Thymus (tissue), 14 donors: ENCODE measurements at places on chromosomes 7 and 10.

GRCh38 chr7:96273716-96274115 is 48.2 kb downstream of the SLC25A13 start:
- no peak for DNase-seq

GRCh38 chr10:35827783-35828182 is 185.7 kb upstream of the FZD8 start:
- no peak for DNase-seq

- no peak for DNase-seq
Measured at GRCh38 chr7:158955146-158955870, 99.0 kb downstream of the DYNC2I1 start.

DNA sequence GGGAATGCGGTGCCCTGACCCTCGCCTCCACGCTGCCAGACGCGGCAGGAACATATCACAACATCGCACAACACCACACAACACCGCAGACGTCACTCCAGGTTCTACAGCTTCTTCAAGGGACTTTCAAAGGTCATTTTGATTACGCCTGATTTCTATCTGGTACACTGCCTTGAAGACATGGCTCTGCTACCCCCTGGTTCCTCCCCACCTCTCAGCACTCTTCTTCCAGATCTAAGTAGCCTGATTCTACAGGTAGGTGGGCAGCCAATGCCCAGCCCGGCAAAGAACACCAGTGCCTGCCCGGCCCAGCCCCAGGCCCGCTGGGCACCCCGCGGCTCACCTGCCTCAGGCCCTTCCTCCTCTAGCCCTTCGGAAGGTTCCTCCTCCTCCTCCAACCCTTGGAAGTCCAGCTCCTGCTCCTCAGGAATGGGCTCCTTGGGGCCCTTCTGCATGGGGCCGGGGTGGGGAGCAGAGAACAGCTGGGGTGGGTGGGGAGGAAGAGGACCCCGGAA is 8.4 kb downstream of the GIGYF1 start:
- no peak for DNase-seq

DNA sequence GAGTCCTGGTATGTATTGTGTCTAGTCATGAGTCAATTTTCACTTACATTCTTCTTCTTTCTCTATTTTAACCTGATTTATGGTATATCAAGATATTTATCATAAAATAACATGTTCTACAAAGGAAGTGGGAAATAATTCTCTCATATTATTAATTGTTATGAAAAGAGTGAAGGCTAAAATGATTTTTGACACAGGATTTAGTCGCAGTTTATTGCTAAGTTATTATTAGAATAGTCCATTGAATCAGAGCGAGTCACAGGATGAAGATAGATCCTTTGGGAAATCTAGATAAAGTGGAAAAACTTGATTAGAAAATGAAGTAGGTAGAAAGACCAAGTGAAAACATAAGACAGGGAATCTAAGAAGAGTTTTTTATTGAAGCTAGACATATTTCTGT is 184.3 kb upstream of the DGKB start:
- DNase-seq, result no peak

DNA sequence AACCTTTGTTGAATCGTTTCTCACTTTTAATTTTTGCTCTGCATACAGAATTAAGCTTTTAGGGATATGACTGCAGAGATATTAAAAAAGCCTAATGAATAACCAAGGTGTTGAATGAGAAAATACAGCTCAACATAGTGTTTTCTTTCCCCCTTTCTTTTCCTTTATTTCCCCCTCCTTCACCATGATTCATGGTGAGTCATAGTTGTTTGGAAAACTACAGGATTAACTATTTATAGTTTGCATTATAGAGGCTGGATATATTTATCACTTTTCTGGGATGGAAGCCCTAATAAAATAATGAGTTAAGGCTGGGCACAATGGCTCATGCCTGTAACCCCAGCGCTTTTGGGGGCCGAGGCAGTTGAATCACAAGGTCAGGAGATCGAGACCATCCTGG is 115.0 kb downstream of the DNAJB9 start:
- no peak for DNase-seq

DNA sequence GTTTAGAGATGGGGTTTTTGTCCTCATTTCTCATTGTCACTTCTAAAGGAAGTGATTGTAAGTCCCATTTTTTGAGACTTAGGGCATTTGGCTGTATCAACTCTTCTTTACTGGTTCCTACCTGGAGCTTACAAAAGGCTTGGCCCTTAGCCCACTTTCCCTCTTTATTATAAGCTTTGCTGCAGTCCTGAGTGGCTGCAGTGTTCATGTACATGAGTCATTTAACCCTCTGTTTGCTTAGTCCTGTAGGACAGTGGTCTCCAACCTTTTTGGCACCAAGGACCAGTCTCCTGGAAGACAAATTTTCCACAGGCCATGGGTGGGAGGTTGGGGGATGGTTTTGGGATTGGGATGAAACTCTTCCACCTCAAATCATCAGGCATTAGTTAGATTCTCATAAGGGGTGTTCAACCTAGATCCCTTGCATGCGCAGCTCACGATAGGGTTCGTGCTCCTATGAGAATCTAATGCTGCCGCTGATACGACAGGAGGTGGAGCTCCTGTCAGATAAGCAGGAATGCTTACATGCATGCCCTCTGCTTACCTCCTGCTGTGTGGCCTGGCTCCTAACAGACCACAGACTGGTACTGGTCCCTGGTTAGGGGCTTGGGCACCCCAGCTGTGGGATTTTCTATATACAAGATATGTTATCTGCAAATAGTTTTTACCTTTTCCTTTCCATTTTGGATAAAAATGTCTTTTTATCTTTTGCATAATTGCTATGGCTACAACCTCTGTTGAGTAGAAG is 99.7 kb downstream of the CCSER2 start:
- no peak for DNase-seq

DNA sequence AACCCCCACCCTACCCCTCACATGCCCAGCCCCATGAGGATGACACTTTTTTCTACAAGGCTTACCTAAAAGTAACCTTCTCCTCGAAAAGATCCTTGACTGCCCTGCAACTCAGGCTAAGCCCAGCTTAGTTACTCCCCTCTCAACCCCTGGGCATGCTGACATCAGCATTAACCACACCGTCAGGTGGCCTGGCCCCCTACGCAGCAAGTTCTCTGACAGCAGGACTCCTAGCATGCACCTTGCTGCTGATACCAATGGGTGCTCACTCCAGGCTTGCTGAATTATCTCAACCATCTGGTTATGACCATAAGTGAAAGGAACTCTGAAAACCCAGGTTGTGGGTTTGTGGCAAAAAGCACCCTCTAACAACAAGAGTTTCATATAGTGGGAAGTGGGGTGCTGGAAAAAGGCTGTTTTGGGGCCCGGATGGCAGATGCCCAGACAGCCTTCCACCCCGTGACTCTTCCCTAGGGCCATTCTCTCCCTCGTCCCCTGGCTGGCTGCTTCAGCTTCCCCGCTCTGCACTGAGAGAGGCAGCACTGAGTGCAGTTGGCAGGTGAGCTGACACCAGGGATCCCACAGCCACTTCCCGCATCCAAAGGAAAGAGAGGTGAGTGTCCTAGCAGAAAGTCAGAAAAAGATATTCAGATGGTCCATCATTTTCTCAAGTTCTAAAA is 518.9 kb downstream of the KCNMA1 start:
- DNase-seq, result no peak

GRCh38 chr7:33869176-33869575 is 36.2 kb upstream of the BMPER start:
- no peak for DNase-seq

GRCh38 chr10:128091636-128092210 is 34.5 kb downstream of the MKI67 start:
- DNase-seq, result no peak

DNA sequence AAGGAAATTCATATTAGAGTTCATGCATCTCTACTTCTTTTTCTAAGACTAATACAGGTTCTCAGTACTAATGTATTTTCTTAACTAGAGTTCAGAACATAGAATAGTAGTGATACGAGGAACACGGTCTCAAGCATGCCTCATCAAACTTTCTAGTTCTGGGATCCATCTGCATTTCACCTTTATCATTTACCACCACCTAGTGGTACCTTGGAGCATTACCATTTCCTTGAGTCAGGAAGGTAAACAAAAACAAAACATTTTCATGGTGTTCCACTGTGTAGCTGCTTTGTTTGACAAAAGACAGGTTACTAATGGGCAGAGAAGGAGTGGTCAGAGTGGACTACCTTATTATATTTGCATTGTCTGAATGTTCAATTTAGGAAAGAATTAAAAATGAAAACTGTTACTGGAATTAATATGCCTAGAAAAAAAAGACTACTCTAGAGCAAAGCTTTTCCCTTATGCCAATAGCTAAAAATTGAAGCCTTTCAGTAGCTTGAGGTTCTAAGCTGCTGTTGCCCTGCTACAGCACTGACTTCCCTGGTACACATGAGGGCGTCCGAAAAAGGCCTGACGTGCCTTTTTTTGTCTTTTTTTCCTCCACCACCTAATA is 44.5 kb downstream of the STARD3NL start:
- peak; percentile 65 for DNase-seq

DNA sequence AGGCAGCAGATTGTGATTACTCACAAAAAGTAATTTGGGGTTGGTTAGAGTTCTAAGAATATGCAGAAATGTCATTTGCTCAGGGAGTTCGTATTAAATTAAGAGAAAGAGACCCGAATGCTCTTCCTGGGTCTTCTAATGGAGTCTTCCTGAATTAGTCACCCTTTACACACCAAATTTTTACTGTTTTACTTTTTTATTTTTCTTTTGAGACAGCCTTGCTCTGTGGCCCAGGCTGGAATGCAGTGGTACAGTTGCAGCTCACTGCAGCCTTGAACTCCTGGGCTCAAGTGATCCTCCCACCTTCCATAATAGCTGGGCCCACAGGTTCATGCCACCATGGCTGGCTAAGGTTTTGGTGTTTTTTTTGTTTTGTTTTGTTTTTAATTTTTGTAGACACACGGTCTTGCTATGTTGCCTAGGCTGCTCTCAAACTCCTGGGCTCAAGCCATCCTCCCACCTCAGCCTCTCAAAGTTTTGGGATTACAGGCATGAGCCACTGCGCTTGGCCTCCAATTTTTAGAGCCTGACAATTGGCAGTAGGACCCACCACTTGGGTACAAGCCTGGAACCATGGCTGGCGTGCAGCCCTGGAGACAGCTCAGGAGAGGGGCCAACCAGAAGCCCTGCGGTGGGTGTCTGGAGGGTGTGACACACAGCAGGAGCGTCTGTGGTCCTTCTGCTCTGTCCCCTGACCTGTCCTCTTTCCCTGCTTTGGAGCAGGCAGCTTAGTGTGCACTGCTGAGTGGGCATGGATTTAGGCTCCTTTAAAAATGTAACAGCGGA is 16.4 kb upstream of the BHLHA15 start:
- DNase-seq, result no peak

DNA sequence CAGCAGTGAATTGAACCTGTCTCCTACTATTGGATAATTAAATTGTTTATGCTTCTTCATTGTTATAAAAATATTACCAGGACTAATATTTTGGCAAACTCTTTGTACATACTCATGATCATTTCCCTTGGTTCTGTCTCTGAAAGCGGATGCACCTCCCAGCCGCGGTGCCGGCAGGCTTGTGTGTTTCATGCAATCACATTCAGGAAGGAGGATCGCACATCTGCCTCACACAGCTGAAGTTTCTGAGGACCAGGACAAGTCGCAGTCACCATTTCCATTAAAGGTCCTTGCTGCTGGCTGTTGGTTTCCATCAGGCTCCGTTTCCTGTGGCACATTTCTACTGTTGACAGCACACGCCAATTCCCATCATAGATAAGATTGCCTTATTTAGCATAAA is 117.8 kb upstream of the SHH start:
- DNase-seq, result no peak

DNA sequence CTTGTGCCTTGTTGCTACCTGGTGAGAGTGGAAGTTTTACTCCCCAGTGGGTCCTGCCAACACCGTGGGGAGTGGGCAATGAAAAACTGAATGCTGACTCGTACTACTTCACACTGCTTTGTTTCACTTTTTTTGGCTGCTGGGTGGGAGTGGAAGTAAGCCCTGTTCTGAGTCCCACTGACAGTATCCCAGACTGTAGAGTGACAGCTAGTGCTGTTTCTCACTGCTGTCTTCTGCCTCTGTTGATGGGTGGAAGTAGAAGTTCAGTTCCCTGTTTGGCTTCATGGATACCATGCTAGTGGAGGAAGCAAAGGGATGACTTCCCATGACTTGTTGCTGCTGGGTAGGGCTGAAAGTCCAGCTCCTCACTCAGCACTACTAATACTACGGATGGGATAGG is 98.4 kb downstream of the STK31 start:
- DNase-seq, result no peak

DNA sequence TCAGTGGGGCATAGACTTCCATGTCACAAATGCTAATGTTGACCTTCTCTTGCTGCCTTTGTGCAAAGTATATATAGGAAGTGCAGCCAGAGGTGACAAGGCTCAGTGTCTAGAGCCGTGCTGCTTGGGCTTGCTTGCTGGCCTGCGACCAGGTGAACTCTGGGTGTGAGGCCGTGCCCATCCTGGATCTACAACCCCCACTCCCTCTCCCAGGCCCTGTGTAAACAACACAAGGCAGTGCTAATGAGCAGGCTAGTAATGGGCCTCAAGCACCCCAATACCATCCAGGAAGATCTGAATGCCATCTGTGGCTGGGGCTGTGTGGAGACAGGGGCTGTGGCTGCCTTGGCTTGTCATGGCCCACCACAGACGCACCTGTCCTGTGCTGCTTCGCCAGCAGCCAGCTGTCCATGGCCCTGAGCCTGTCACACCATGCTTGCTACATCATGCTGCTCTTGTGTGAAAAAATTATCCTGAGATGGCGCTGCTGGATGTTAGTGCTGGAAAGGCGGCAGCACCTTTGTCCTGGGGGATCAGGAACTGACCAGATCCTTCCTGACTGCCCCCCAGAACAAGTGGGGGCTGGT is 107.6 kb upstream of the ZNF92 start:
- DNase-seq, result no peak

- no peak for DNase-seq
Measured at GRCh38 chr10:45224219-45224841, 91.1 kb downstream of the OR13A1 start.

DNA sequence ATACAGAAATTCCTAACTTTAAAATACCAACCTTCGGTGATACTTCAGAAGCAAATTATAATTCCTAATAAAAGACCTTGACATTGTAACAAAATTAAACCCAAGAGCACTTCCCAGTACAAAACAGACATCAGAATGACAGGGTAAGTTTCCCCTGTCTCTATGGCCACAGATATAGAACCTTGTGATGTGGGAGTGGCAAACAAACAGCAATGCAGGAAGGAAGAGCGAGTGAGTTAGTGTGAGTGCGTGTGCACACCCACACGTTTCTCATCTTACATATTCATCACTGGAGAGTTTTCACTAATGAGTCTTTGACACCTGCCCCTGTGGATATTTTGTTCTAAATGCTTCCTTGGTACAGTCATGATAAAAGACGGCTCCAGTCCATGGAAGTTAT is 72.2 kb downstream of the VWC2 start:
- DNase-seq, result no peak
